HCT116 (cell line): ENCODE measurements at places on chromosomes 6 and 20.

- no peak for DNase-seq
Measured at GRCh38 chr6:41071501-41071922, 644 bp downstream of the OARD1 start.

DNA sequence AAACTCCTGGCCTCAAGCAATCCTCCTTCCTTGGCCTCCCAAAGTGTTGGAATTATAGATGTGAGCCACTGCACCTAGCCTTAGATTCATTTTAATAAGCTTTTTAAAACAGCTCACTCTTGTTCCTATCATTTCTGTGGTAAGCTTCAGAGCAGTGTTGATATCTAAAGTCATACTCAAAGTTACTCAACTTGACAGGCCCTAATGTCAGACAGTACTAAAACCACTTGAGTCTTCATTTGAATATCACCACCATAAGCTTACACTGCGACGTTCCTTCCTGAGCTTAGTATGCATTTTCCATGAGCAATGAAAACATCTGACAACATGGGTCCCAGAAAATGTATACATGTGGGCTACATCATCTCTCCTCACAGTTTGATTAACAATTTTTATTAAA lies 6.0 kb downstream of the FUCA2 start:
- no peak for DNase-seq

DNA sequence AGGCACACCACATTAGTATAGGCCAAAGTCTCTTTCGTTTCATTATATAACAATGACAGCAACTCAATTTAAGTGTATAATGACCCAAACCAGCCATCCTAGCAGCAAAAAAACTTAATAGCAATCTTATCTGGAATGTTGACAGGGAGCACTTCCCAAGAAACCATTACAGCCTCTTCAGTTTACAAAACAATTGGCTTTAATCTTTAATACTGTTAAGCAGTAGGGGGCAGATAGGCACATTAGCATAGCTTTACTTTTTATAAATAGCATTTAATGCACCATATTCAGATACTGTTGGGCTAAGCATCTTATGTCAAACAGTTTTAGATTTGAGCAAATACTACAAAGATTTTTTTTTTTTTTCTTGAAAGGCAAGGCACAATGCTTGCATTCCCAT lies 193.3 kb upstream of the MAP3K7 start:
- no peak for DNase-seq

DNA sequence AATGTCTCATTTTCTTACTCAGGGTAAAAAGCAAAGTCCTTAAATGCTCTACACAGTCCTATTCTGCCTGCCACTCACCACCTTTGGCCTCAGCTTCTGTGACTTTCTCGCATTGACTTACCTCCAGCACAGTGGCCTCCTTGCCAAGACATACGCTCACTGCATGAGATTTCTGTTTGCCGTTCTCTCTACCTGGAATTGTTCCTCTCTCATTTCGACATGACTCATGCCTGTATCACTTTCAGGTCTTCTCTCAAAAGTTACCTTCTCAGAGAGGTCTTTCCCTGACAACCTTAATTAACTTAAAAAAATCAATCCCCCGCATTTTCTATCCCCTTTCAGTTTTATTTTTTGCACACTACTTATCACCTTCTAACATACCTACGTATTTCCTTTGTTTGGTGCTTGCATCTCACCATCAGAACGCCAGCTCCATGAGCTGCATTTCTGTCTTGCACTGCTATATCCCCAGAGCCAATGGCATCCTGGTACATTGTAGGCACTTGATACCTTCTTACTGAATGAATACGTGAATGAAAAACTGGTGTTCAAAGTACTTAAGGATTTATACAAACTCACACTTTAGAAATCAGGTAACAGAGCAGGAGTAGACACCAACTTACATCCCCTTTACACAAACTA lies 24.5 kb downstream of the TENT5A start:
- no peak for DNase-seq

DNA sequence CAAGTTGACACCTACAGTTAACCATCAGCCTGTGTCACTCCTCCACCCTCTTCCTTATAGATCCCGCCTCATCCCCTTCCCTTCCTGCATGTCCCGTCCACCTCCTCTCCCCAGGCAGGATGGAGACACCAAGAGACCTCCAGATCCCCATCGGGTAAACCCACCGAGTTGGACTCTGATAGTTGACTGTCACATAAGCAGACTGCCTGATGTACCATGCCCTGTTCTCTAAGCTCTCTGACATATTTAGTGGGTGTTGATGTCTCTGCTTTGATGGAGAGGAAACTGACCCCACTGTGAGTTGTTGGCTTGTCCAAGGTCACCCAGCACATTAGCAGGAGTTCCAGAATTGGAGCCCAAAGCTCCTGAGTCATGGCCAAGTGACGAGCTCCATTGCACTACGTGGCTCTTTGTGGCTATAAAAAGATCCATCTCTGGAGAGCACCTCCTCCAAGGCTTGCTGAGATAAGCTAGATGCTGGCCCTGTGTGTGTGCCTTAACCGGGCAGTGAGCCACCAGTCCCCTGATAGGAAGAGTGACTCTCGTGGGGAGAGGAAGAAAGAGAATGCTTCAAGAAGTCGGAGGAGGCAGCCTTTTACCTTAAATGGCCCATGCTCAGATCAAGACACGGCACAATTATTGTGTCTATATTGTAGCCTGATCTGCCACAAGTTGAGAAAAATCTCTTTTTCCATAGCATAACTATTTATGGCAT lies 236.0 kb upstream of the ECI2 start:
- DNase-seq: no peak

DNA sequence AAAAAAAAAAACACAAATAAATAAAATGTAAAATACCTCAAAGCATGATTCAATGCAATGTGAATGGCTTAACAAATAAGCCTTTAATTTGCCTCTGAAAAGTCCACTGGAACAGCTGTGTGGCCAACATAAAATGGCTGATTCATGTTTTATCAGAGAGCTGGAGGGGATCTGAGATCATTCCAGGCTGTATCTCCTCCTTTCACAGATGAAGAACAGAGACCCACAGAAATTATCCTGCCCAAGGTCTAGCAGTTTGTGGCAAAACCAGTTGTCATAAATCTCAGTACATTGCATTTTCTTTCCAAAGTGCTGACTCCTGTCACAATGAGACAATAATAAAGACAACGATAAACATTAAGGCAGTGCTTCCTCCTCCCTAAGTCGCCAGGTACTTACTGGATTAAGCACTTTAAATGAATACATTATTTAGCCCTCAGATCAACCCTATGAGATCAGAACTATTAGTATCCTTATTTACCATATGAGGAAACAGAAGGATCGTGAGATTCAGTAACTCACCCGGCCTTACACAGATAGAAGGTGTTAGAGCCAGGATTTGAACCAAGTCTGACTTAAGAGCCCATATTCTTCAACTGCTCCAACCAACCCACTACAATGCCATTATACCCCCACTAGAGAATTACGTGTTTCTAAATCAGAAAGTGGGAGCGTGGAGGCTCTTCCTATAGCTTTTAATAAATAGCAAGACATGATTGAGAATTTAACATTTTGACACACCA lies 118.3 kb downstream of the KIF13A start:
- DNase-seq: no peak
